Right forelimb (tissue), 1 donor: ENCODE measurements at places on chromosomes 12 and 14.

- no peak for DNase-seq
Observed at GRCh38 chr12:12901158-12901791, 9.9 kb downstream of the GPRC5A start.

DNA sequence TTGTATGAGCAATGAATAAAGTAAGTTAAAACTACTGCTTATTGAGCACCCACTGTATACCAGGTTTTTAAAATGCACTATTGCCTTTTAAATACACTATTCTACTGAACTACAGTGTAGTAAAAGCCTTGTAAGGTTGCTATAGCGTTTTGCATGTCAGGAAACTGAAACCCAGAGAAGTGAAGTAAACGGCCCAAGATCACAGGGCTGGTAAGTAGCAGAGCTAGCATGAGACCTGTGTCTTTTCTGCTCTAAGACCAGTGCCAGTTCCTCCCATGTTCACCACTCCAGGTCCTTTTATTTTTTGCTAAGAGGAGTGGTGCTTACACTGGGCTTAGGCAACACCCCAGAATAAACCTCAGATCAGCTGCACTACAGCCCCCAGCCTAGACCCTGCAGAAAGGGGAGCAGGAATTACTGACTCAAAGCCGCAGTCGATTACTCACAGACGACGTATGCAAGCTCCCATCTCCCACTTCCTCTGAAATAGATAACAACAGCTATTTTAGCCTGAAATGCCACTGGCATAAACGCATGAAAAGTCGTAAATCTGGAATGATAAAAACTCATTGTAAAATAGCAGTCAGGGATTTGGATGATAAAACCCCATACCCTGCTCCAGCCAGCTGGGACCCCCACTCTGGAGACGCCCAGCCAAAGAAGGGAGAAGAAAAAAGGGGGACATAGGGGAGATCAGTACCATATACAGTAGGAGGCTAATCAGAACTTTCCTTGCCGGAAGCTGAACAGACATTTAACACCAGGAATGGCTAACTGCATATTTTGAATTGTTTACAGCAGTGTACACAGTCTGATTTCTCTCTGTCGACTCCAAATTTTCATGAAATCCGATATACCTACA lies 108.3 kb downstream of the NUAK1 start:
- no peak for DNase-seq

- DNase-seq, result no peak
Observed at GRCh38 chr12:47742253-47742825, 16.3 kb downstream of the RAPGEF3 start.

DNA sequence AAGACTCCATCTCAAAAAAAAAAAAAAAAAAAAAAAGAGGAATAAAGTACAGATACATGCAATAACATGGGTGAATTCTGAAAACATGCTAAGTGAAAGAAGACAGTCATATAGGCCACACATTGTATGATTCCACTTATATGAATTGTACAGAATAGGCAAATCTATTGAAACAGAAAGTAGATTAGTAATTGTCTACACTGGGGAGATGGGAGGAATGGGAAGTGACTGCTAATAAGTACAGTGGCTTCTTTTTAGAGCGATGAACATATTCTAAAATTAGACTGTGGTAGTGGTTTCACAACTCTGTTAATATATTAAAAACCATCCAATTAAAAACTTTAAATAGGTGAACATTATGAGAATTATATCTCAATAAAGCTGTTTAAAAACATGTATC lies 74.4 kb downstream of the ANKS1B start:
- no peak for DNase-seq

GRCh38 chr12:46201284-46201789 lies 67.5 kb downstream of the SLC38A1 start:
- no peak for DNase-seq
